ENCODE measurements at places on chromosomes 2 and 18.

GRCh38 chr2:159148901-159149300, 137.6 kb downstream of the WDSUB1 start:
- DNase-seq, result no peak

- no peak for DNase-seq
Observed at GRCh38 chr2:157182834-157183396, 74.6 kb upstream of the GALNT5 start.

DNA sequence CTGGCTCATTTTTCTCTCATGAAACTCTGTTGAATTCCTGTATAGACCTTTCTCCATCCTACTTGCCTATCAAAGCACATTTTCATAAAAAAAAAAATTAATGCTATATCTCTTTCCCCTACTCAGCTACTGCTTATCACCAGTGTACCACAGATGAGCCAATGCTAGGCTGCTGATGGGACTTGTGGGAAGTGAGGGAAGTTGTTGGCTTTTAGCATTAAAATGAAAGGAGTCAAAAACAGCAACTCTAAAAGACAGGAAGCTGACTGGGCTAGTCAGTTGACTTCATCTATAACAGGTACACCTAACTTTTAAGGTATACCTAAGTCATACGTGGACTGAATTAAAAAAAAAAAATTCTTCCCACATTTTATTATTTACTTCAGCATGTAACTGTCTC, 102.1 kb downstream of the FAM117B start:
- DNase-seq, result no peak

DNA sequence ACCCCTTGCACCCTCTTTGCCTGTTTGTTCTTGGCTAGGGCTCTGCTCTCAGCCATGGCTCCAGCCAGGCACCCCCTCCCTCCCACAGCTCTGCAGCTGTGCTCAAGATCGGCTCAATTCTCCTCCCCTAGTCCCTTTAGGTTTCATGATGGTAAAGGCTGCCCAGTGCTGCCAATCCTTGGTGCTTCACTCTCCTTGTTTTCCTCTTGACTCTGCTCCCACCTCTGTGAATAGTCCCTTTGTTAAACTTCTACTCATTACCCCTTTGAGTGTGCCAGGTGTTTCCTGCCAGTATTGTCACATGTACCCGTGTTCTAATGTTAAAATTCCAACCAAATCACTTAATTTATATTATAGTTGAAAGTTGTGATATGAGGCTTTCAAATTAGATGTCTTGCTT, 101.0 kb upstream of the CERS6 start:
- no peak for DNase-seq

- DNase-seq, result no peak
Observed at GRCh38 chr18:59961070-59961469, 61.3 kb downstream of the PMAIP1 start.

DNA sequence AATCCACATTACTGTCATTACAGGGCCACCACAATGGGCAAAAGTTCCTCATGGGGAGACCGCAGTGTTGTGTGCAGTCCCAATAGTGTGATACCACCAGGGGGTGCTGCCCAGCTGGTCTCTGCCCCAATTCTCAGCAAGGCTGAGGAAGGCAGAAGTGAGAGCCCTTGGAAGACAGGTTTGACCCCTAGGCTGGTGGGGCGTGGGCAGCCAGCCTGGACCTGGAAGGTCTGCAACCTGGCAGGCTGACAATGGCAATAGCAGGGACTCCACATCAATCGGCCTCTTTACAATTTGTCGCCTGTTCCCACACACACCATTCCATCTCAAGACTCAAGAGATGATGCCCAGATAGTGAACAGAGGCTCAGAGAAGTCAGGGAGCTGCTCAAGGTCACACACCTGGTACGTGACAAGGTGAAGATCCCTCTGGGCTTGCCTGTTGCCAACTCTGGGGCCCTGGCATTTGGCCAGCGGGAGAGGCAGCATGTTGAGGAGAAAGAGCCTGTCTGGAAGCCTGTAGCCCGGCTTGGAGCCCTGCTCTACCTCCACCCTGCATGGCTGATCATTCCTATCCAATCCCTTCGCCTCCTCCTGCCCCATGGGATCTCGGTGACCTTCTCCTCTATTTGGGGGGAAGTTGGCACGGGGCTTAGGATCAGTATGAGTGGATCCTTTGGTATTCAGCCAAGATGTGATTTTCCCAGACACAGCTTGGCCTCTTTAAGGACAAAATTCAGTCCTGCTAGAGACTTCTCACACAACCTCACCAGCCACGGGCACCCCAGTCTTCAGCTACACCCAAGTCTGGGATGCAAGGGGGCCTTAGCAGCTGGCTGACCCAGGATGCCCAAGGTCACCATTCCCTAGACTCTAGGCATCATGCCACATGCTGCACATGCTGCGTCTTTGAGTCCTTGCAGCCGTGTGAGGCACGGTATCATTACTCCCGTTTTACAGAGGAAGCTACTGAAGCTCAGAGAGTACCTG, 2.9 kb upstream of the ATOH8 start:
- DNase-seq, result peak; percentile 69

DNA sequence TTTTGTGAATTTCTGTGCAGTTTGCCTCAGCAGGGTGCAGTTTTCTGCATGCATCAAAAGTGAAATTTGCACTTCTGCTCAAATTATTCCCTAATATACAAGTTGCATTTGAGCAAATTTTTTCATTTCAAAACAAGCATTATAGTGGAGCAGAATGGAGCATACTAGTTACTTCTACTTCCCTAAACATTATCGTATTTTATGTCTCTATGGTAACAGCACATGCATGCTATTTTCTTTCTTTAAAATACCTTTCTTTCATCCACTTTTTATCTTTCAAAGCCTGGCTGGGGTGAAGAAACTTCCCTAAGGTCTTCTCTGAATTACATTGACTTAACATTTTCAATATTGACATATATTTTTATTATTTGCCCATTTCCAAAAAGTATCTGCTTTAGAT, 11.2 kb downstream of the RHBDD1 start:
- DNase-seq, result no peak

DNA sequence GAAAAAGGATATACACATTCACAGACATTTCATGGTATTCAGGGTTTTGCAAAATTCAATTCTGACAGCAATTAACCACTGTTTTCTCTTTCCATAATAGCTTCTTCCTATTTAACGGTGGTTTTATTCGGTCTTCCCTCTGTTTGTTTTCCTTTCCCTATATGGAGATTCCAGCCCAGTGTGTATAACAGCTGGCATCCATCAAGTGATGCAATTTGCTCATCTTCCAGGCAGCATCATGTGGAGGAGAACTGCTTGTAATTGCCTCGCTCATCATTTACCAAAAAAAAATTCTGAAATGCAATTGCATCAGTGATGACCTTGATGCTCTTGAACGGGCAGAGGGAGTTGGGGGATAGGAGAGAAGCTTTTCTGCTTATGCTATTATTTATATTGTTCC, 165.9 kb upstream of the PGAP1 start:
- DNase-seq, result no peak

- no peak for DNase-seq
Observed at GRCh38 chr2:144796164-144796563, 276.2 kb upstream of the ZEB2 start.

DNA sequence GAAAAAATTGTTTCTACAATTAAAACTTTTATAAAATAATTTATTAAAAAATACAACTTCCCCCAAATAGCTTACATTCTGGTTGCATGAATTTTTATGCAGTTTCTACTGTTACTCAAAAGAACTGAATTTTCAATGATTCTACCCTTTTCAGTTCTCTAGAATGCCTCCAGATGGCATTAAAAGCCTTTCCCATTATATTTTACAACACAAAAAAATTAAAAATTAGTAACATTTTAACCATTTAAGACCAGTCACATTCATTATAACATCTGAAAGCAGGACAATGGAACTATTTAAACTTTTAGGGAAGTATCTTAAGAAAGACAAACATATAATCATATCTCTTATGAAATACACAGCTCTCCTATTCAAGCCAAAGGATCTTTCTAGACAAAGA, 236.0 kb upstream of the REV1 start:
- no peak for DNase-seq

- DNase-seq, result no peak
Observed at GRCh38 chr2:204705243-204705932, 160.1 kb downstream of the PARD3B start.

DNA sequence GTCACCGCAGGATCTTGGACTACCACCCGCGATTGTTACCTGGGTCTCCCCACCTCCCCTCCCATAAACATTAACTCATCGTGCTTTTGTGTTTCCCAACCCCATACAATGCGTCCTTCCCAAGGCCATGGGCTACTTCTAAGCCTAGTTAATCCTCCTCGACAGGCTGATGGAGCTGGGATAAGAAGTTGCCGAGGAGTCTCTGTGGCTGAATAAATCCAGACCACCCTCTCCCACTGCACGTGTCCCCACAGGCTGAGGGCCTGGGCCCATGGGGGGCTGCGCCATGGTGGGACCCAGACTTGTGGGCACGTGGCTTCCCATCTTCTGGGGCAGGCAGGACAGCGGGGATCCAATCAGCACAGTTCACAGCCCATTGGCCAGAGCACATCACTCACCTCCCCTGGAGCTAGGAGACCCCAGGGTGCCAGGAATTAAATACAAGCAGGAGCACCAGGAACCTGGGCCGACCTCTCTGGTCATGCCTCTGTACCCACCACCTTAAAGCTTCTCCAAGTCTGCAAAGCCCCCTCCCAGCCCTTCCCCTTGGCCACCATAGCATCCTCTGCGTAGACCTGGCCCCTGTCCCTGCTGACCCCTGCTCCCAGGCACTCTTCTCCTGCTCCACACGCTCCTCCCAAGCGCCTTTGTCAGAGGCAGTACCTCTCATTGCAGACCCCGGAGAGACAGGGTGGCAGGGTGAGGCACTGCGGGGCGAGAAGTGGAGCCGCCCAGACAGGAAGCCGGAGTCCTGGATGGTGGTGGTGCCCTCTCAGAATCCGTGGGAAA, 51.0 kb upstream of the ID2 start:
- DNase-seq, result no peak

DNA sequence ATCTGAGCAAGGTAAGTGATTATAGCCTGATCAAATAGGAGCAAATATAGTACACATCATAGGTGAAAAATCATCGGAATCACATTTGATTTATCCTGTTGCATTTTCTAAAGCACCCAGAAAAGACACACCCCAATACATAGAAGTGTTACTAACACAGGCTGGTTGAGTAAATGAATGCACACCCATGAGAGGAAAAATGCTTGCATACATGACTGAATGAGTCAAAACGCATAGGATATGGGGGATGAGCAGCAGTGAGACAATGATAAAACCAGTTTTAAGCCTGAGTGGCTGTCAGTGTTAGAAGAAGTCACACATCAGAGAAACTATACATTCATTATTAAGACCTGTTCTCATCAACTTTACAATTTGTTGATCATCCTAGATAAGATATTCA, 449.6 kb upstream of the CDH20 start:
- no peak for DNase-seq

DNA sequence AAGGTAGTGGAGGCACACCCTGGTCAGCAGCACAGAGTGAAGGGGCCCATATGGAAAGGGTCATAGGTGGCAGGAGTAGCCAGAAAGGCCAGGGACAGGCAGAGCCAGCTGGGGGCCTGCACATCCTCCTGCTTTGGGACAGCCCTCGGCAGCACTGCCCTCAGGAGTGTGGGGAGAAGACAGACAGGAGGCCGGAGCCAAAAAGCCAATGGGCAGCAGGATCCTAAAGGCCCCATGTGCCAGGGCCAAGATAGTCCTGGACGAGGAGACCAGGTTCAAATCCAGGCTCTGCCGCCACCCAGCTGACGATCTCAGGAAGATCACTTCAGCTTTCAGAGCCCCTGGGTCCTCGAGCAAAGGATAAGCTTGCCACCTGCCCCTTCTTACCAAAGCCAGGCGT, 220.1 kb downstream of the TMEM163 start:
- DNase-seq, result no peak

GRCh38 chr2:154555710-154556109, 142.8 kb upstream of the KCNJ3 start:
- DNase-seq, result no peak

DNA sequence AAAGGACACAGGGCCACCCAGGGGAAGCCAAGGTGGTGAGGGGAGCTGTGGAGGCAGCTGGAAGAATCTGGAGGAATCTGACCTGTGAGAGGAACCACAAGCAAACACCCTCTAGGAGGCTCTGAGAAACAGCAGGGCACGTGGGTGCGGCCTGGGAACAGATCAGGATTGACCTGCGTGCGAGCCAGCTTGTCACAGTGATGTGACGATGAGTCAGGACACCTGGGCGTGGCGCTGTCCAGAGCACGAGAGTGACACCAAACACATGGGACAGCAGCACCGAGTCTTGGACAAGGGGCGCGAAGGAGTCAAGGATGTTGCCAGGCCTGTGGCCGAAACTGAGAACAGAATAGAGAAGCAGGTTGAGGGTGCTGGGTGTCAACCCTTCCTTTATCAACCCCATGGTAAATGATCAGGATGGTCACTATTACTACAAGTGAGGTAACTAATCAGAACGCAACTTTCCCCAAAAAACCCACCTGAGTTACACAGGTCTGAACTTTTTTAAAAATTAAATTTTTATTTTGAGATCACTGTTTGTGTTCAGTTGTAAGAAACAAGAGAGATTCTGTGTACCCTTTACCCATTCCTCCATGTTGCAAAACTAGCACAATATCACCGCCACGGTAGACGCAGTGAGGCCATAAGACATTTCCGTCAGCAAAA, 637 bp upstream of the SFT2D3 start:
- DNase-seq, result no peak

DNA sequence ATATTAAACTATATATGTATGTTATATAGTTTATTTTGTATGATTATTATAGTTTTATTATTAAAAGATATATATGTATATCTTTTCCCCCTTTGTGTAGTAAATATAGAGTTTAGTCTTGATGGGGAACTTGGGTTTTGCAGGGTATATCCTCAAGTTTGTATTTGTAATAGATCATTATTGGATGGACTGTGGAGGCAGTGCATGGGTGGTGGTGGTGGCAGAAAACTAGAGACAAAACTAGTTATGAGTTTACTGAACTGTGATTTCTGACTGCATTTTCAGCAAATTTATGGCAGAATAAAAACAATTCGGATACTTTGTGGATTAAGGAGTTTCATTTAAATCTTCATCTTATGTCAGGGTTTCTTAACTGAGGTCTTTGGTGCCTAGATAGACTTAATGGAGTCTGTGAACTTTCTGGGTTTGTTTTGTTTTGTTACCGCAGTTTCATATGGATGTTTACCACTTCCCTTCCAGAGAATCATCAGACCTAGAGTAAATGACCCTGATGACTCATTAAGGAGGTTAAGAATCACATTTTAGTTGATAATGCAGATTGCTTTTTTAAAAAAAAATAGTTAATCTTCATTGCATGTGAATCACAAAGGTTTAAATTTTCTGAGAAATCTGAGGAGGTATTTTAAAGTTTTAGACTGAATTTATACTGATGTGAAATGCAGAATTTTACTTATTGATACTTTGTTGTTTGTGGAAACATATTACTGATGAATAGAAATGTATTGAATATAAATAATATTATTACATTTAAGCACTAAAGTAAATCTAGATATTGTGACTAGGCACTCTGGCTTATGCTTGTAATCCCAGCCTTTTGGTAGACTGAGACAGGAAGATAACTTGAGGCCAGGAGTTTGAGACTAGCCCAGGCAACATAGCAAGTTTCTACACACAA, 14.5 kb downstream of the EPC2 start:
- no peak for DNase-seq

DNA sequence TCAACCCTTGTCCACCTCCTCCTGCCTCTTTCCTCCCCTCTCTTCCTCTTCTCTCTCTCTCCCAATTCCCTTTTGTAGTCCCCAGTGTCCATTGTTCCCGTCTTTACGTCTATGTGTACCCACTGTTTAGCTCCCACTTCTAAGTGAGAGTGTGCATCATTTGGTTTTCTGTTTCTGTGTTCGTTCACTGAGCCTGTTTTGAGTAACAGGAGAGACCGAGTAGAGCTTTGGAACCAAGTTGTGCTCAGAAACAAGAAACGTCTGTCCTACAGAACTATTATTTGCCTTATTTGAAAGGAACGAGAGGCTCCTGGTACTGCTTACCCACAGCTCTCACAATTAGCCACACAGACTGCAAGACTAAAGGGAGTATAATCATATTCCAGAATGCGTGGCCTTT, 50.1 kb upstream of the MAPRE2 start:
- DNase-seq, result no peak
